ENCODE measurements at places on chromosomes 3 and 15.

- no peak for DNase-seq
Measured at GRCh38 chr15:41734079-41734478, 40.2 kb upstream of the MAPKBP1 start.

DNA sequence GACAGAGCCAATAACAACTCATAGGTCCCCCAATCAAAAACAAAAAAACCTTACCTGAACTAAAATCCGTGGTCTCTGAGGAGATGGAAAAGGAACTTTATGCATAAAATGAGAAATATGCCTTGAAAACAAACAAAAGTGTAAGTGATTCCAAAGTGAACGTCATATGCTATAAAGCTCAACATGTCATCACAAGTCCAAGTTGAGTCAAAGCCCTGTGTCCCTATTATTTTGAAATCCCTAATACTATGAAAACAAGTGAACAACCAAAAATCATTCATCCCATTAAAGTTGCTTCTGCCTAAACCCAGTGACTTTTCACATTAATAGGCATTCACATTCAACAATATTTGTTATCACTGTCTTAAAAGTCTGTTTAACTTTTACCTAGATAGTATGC is 59.4 kb downstream of the DENND4A start:
- DNase-seq: no peak

GRCh38 chr3:145094355-145094941 is 1066.5 kb downstream of the PLOD2 start:
- no peak for DNase-seq

- no peak for DNase-seq
Measured at GRCh38 chr3:15892311-15893227, 94.8 kb upstream of the ANKRD28 start.

- DNase-seq: no peak
Measured at GRCh38 chr15:57405133-57405532, 28.8 kb downstream of the CGNL1 start.

GRCh38 chr3:94285872-94286271 is 223.0 kb downstream of the NSUN3 start:
- no peak for DNase-seq

DNA sequence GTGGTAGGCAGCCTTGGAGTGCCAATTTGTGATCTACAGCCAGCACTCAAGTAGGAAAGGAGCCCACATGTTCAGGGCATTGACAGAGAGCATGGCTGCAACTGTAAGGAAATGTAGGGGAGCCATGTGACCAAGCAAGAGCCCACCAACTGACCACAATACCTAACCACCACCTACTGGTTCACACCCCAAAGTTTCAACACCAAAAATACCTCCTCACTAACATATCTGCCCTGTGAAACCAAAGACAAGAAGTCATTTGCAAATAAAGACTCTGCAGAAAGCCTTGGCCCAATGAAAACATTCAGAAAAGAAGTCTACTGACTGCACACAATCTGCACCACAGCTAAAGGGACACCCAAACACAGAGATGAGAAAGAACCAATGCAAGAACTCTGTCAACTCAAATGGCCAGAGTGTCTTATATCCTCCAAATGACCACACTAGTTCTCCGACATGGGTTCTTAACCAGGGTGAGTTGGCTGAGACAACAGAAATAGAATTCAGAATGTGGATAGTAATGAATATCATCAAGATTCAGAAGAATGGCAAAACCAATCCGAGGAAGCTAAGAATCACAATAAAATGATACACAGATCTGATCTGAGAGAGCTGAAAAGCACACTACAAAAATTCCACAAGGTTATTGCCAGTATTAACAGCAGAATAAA is 40.6 kb downstream of the SLC9C1 start:
- no peak for DNase-seq

DNA sequence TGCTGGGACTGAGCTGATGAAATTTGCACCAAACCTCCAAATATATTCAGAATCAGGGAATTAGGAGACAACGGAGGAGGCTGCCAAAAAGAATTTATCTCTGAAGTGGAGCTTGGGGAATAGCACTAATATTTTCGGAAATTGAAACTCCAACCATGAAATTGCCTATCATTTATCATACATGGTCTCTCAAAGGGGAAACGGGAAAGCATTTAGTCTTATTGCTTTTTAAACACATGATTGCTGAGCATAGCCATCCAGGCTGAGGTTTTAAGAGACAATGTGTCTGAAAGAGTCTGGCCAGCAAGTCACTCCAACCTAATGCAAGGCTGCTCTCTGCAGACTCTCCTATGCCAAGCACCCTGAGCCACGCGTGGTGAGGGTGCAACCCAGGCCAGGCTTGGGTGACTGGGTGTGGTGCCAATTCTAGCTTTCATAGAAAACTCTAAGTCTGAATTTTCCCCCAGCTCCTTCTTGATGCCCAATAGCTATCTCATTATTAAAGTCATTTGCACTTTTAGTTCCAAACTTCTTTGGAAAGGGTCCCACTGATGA is 200.2 kb downstream of the RPLP1 start:
- DNase-seq: no peak

GRCh38 chr3:32577581-32578556 is 7.2 kb upstream of the DYNC1LI1 start:
- no peak for DNase-seq

- DNase-seq: no peak
Measured at GRCh38 chr15:100002787-100003536, 269.7 kb upstream of the LYSMD4 start.
